ENCODE measurements at places on chromosomes 12 and 14.
A peak's percentile ranks its signal among the peaks of the same experiment; 100 is the strongest.

DNA sequence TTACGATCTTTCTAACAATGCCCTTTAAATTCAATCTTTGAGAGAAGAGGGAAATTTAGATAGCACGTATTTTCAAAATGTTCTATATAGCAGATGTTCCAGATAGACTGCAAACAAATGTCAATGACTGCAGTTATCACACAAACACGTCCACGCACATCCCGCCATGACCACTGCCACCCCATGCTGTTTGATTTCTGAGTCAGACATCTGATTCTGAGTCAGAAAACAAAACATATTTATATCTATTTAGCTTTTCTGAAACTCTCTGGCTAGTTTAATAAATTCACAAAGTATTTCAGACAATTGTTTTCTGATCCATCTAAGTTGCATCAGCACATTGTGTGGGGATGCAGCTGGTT lies 105.9 kb upstream of the BCAT1 start:
- DNase-seq: no peak

DNA sequence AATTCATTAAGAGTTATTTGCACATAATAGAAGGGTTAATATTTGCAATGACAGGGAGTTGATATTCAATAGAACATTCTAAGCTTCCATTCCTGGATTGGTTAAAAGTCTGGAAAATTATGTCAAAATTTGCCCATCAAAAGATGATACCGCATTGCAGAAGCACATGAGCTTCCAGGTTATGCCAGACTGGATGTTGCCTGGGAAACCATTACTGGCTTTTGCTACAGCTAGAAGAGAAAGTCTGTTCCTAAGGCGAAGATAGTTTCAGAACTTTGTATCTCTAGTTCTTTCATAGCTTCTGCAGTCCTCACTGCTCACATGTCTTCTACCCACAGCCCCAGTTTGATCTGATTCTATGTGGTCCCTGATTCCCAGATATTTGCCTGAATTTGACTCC lies 122.4 kb upstream of the AMIGO2 start:
- no peak for DNase-seq

DNA sequence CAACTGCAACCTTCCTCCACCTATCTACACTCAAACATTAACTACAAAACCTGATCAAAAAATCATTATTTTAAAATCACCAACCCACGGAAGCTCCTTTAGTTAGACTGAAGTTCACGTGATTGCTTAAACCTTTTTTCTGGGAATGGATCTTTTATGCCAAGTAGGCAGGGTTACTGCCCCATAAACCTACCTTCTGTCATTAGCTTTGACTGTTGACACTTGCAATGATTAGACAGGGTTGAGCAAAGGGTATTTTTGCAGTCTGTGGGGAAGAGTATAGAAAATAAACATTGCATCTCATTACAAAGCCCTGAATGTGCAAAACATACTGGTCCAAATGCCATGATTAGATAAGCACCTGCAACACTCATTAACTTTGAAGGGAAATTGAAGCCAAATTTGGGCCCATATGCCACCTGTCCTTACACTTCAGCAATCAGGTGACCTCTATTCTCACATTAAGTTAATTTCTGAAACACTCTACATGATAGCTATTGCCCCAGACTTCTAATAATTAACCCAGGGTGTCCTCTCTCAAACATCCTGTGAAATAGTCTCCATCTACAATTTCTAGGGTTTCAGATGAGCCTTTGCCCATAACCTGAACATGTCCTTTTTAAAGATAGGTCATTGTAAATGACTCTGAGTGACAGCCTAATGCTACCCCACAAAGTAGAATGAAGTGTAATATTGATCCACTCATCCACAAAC lies 156.0 kb upstream of the PLEKHG7 start:
- no peak for DNase-seq

DNA sequence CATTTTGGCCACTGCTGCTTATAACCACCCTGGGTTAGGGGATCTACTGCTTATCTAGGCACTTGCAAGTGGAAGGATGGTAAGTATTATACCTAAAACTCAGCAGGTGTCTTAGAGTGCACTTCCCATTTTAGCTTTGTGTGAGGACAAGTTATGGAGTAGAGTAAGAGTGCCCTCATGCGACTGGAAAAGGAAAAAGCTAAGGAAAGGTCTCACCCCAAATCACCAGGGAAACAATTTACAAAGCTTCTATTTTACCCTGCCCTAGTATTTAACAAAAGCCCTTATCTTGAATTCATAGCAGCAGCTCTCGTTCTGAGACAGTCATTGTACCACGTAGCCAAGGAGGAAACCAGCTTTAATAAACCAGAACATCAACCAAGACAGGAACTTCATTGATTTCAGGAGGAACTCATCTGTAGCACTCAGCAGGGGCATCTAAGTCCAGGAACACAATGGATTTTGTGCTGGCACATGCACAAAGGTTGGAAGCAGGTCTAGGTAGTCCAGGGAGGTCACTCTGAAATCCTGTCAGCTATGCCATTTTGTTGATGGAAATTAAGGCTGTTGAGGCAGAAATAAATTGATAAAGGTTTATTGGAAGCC lies 2.9 kb downstream of the RDH12 start:
- peak; percentile 73 for DNase-seq

DNA sequence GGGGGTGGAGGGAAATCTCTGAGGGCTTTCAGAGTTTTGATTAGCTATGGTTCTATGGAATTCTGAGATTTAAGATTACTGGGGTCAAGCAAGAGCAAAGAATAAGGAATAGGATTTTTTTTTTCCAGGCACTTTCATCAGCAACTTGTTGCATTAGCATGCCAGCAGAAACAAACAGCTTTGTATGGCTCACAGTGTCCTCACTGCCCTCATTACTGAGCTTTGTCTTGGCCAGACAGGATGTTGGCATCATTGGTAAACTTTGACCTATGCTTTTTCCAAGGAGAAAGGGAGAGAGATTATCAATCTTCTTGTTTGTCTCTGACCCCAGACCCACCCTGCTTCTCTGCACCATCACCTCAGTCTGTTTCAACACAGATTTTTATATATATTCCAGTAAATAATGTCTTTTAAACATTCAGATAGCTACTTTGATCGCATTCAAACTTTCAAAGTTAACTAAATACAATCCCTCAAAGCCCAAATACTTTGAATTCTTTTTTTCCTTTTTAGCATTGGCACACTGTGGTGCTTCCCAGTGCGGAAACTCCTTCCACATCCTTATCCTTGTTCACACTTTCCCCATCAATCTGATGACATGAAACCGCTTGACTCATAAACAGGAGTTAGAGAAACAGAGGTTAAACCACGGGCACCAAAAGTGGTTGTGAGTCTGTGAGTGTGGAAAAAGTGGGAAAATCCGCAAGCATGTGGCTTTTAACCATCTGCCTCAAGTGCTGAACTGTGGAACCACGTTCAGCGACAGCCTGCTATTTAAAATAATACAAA lies 282.2 kb upstream of the FAR2 start:
- no peak for DNase-seq

- DNase-seq: peak; percentile 14
Measured at GRCh38 chr14:61101803-61102548, 120.9 kb downstream of the SLC38A6 start.

DNA sequence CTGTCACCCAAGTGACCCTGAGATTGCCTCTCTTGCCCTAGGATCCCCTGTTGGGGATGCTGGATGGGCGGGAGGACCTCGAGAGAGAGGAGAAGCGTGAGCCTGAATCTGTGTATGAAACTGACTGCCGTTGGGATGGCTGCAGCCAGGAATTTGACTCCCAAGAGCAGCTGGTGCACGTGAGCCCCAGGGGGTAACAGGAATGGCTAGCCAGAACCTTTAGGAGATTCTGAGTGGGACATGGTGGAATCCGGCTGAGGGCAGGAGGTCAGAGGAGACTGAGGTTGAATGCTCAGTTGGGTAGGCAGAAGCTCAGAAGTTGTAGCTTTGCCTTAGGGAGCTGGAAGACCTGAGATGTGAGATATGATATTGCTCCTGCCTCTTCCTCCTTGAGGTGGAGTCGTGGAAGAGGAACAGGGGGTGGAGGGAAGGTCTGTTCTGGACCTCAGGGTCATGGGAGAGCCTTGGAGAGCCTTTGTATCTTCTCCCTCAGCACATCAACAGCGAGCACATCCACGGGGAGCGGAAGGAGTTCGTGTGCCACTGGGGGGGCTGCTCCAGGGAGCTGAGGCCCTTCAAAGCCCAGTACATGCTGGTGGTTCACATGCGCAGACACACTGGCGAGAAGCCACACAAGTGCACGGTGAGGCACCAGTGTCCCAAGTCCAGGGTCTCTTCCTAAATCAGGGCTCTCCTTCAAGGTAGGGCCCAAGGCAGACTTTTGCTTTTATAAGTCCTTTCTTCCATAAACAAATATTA lies 6.3 kb downstream of the GLI1 start:
- DNase-seq: no peak

DNA sequence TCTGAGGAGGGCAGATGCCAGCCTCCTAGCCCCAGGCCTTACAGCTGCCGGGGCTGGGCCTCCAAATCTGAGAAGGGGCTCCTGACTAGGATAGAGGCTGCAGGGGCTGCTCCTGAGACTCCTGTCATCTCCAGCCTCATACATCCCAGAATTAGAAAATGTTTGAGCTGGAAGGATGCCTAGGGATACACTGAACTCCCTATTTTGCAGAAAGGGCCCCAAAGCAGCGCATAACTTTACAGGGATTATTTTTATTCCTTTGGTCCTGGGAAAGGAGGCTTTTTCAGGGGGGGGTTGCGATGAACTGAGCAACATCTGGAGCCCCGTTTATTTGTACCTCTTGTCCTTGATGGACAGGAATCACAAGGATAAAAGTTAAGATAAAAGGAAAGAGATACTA lies 35.9 kb upstream of the SLC38A2 start:
- DNase-seq: no peak

DNA sequence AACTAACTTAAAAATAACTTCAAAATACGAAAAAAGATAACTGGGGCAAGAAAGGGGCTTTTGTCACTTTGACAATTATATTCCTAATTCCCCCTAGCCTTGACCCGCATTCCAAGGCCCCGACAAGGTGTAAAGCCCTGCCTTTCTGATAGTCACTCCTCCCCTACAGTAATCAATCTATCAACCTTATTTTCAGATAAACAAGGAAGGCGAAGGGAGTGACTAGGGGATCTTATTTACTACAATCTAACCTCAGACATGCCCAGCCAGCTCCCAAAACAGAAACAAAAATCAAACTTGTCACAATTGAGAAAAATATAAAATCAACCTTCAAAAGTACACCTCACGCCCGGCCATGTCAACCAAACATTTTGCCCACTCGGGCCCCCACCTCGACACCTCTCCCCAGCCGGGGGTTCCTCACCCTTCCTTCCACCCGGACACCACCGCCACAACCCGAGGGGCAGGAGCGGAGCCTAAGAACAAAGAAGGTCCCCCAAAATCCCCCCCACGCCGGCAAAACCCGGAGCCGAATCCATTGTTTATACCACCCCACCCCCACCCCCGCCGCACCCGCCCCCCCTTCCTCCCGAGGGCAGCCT lies 562 bp downstream of the ZFYVE1 start:
- no peak for DNase-seq

- DNase-seq: no peak
Measured at GRCh38 chr12:75883241-75883640, 148.3 kb downstream of the PHLDA1 start.

Data from cerebellum (tissue), 4 donors.